Left hindlimb (tissue), 1 donor: ENCODE measurements at places on chromosomes 4 and X.

DNA sequence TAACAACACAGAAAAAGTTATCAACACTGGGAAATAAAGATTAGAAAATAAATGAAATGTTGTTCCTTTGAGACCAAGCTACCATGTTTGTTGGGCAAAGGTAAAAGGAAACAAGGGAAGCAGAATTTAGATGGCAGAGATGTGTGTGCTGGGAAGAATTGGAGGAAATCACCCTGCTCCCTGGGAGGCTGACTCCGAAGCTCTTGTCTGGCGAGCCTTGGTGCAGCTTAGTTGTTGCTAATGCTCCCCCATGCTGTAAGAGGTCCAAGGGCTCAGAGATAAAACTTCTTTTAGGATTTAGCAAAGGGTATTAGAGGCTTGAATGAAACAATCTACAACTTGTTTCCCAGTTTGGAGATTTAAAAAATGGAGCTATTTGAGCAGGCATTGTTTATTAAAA lies 123.8 kb upstream of the DDIT4L start:
- no peak for DNase-seq

- DNase-seq: no peak
These were observed 6.8 kb downstream of the LHFPL1 start for GRCh38 chrX:112672788-112673560.

GRCh38 chr4:58587856-58588255 lies 1477.7 kb upstream of the IGFBP7 start:
- DNase-seq: no peak

- DNase-seq: peak; percentile 34
These were observed 126.3 kb downstream of the ATG4A start for GRCh38 chrX:108217876-108218275.

GRCh38 chrX:133335027-133335426 lies 80.3 kb downstream of the GPC4 start:
- no peak for DNase-seq

GRCh38 chr4:112082954-112083586 lies 62.2 kb upstream of the FAM241A start:
- no peak for DNase-seq

- DNase-seq: no peak
These were observed 2.9 kb upstream of the TNIP3 start for GRCh38 chr4:121166976-121167375.

GRCh38 chr4:105805501-105806120 lies 89.7 kb upstream of the NPNT start:
- no peak for DNase-seq

DNA sequence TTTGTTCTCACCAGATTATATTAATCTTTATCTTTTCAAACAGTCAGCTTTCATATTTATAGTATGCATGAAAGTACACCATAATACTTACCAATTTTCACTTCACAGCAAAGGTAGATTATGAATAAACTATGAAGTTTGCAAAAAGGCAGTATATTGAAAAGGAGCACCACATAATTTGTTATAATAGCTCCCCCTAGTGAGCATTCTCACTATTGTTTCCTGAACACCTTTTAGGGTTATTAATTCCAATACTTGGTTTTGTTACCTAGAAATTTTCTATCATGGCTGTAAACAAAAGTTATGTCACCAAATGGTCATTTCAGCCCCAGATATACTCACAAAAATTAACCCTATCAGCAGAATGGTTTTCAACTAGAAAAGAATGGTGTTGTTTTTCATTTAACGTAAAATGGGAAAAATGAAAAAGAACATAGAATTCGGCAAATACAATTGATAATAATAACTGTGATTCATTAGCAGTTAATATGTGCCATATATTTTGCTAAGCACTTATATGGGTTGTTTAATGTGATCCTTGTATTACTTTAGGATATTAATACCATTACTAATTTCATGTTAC lies 30.2 kb upstream of the NKX6-1 start:
- DNase-seq: no peak

DNA sequence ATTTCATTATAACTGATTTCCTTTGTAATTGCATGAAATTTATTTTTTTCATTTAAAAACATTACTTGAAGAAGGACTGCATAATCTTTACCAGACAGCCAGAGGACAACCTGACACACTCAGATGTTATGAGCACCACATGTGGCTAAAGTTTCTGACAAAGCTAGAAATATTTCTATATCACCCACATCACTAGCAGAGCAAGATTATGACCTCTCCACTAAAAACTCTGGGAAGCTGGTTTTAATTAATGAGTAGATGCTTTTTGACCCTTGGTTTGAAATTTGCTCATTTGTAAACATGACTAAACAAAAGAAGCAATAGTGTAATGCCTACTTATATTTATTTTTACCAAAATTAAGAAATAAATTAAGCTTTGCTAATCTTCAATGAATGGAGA lies 661.5 kb upstream of the EPHA5 start:
- DNase-seq: no peak

- DNase-seq: no peak
These were observed 182.0 kb downstream of the SLC4A4 start for GRCh38 chr4:71520850-71521249.

DNA sequence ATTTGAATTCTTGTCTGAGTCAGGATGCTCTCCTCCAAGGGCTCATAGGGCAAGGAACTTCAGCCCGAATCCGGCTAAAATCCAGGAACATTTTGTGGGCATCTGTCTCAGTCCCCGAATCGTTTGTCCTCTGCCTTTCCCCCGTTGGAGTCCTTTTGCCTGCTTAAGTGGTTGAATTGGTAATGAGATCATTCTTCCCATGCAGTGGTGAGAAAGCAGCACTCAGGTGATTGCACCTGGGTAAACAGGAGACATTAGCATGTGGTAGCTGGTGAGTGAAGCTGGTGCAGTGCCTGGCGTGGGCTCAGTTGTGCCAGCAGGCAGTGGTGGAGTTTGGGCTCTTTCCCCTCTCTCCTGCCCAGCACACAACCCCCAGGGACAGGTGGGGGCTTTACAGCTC lies 61.9 kb upstream of the MTM1 start:
- DNase-seq: no peak

DNA sequence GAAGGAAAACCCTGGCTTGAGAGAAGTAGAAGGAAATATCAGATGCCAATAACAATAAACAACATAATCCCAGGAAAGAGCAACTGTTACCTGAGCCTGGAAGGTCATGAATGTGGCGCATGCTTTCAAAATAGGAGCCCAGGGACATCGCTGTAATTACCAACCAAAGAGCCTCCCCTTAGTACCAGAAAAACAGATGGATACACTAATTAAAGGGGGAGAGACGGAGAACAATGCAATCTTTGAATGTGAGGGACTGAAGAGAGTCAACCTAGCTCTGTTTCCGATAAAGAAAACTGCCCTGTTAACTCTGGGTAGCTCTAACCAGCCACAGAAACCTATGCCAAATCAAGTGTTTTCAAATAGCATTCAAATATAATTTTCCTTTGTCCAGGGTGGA lies 161.4 kb downstream of the ENOX2 start:
- no peak for DNase-seq
